ENCODE measurements at places on chromosomes 3 and 15.

- DNase-seq = no peak
Observed at GRCh38 chr15:74036271-74037170, 42.0 kb downstream of the PML start.

- DNase-seq = no peak
Observed at GRCh38 chr3:125232401-125232800, 19.9 kb upstream of the SLC12A8 start.

DNA sequence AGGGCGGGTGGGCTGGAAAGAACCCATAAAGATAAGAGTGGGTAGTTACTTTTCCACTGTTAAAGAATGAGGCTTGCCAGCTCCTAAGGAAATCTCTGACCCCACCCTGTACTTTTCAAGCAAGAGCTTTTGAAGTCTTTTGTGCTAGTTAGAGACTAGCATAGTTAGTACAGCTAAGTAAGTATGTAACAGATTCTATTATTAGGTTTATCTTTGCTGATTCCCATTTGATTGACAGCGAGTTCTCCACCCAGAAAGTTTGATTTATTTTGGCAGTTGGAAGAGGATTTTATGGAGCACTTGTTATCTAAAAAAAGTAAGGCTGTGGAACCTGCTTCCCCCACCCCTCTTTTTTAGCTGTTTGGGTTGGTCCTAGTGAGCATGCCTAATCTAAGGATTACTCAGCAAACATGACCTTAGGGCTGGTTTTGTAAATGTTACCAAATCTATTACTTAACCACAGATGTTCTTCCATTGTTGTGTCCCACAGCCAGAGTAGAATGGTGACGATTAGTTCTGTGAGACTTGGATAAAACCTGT lies 57.6 kb downstream of the FNDC3B start:
- no peak for DNase-seq

- DNase-seq = no peak
Observed at GRCh38 chr15:100944244-100944895, 25.2 kb downstream of the LRRK1 start.

DNA sequence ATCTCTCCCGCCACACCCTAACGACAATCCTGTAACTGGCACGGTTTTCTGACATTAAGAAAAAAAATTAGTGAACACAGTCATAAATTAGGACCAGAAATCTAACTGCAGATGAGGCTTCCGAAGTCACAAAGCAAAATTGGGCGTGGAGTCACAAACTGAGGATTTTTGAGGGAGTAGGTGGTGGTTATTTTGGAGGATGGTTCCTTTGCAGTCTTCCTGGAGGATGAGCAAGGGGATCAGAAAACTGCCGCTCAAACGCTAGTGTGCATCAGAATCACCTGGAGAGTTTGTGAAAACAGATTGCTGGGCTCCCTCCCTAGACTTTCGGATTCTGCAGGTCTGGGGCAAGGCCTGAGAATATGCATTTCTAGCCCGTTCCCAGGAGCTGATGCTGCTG lies 334.8 kb downstream of the RORA start:
- DNase-seq = no peak

GRCh38 chr3:44048196-44048924 lies 193.3 kb upstream of the TOPAZ1 start:
- no peak for DNase-seq

- no peak for DNase-seq
Observed at GRCh38 chr3:106616556-106616955, 747.7 kb upstream of the CBLB start.

- no peak for DNase-seq
Observed at GRCh38 chr3:37582086-37582485, 279.6 kb upstream of the CTDSPL start.

- no peak for DNase-seq
Observed at GRCh38 chr3:48929358-48930035, 10.9 kb downstream of the ARIH2 start.

DNA sequence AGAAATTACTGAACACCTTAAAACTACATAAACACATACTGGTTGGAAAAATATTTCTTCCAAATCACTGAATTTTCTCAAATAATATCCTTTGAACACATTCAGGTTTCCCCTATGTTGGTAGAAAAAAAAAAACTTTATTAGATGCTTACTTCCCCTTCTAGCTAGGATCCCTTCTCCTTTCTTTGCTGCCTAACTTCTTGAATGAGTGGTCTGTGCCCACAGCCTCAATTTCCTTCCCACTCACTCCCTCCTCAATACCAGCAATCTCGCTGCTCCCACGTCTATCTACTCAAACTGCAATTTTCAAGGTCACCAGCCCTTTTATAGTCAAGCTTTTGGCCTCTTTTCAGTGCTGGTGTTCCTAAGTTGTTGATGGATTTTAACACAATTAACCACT lies 8.3 kb downstream of the CD200R1 start:
- DNase-seq = no peak

DNA sequence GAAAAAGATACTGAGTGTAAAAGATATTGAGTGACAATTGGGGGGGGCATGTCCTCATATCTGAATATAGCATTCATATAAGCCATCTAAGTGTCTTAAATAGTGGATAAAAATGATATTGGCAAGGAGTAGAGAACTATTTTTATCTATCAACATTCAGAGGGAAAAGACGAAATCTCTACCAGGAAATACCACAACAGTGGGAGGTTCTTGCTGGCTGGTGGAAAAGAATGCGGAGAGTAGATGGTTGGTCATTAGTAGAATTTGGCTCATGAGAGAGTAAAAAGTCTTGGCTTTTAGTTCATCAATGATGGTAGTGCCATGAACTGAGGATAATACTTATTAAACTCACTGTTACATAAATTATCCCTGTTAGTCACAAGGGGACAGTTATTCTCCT lies 4.8 kb upstream of the TCF12 start:
- no peak for DNase-seq

DNA sequence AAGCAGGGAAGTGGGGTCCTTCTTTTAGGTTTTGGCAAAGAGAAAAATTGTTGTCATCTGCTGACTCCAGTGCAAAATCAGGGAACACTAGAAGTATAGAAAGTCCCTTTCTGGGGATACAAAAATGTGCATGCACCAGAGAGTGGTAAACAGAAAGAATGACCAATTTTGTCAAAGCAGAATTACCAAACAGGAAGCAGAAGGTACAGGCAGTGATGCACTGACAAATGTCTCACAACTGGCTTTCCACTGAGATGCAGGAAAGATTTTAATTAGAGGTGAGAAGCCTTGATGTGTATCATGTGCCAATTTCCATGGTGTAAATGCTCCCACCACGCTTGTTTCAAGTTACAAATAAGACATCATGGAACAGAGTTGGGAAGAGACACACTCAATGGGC lies 66.0 kb downstream of the TRIM69 start:
- no peak for DNase-seq

DNA sequence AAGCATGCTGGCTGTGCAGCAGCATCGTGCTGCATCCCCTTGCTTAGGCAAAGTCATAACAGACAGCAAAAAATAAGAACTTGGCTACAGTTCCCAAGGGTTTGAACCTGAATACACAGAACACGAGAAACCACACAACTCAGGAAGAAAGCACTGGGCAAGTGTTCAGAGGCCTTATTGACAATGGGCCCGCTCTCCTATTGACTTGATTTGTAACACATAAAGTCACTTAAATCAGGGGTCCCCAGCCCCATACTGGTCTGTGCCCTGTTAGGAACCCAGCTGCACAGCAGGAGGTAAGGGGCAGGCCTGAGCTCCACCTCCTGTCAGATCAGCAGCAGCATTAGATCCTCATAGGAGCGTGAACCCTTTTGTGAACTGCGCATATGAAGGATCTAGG lies 145.1 kb downstream of the LSAMP start:
- DNase-seq = no peak

DNA sequence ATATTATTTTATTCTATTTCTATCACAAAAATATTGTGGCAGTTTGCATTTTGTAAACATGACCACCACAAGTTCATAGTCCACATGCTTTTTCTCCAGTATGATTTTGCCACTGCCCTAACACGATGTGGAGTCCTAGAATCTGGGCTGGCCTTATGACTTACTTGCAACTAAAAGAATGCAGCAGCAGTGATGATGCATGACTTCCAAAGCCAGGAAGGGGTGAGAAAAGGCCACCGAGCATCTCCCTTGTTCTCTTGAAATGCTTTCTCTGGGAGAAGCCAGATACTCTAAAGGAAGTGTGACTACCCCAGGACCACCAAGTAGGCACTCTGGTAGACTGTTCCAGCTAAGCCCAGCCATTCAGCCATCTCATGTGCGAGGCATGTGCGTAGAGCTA lies 191.6 kb upstream of the MRPL3 start:
- no peak for DNase-seq

DNA sequence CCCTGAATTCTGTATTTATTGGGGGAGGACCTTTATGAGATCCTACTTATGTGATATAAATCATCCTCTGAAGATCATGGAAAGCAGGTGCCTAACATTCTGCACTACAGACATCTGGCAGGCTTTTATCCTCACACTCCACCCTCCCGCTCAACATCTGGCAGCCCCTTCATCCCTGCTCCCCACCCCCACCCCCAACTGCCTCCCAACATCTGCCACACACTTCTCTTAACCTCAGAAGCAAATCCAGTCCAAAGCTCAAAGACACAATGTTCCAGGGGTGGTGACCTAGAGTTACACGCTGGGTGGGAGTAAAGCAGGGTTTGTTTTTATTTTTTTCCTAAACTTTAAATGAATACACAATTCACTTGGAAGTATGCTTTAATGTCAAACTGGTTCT lies 184.5 kb upstream of the ATP11B start:
- DNase-seq = no peak

DNA sequence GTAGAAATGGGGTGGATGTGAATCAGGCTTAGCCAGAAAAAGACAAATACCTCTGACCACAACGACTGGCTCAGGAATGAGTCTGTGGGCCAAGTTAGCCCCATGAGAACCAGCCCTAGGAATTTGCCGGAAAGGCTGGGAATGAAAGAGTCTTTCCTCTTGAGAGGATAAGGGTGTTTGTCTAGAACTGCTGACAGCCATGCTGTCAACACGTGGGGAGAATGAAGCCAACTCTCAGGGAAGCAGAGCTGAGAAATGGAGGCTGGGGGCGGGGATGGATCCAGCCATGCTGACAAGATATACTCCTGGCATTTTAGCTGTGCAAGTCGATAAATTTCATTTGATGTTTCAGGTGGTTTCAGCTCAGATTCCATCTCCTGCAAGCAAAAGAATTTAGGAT lies 10.6 kb upstream of the SLC6A1 start:
- DNase-seq = no peak

DNA sequence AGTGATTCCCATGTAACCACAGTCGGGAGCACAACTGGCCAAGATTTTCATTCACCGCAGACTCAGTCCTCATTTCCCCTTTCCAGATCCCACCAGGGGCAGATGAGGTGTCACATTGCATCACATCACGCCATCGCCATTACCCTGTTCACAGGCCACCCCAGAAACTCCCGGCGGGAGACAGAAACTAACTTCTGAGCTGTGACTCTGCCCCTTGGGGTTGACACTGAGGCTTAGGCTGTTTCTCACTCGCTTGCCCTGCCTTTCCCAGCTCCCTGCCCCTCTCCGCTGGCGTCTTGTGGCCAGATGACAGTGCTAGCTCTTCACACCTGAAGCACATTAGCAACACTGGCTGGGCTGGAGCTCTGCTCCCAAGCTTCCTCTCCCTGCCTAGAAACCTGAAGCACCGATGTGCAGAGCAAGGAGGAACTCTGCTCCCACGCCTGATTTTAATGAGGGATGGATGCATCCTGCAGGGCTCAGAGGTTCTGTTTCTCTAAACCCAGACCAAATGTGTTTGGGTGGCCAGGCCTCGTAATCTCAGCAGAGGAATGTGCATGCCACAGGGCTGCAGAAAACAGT lies 88.8 kb upstream of the CTDSPL start:
- no peak for DNase-seq

GRCh38 chr3:176992565-176992964 lies 204.7 kb downstream of the TBL1XR1 start:
- no peak for DNase-seq

DNA sequence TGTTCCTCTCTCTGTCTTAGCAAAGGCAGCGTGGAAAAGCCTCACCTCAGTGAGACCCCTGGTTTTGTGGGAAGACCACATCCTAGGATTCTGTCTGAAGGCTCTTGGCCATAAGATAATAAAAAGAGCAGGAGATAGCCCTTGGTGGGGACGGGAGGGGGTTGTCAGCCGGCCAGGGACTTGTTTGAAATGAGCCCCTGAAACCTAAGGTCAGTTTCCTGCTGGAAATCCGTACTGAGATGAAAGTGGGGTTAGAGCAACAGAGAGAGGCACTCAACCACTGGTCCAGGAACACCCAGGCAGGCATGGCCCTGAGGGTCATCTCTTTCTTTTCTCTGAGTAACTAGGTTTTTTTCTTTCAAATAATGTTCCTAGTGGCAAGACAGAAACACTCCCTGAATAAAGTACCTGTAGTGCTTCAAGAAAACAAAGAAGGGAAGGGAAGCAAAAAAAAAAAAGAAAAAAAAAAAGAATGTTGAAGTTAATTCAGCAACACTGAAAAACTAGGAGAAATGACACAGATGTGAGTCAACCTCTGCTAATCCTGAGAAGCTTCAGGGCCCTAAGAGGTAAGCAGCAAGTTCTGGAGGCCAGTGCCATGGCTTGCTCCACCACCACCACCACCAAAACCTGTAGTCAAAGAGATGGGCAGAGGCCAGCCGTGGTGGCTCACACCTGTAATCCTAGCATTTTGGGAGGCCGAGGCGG lies 3.2 kb downstream of the ITGB5 start:
- no peak for DNase-seq

- DNase-seq = no peak
Observed at GRCh38 chr15:70936326-70936725, 43.7 kb downstream of the LRRC49 start.

DNA sequence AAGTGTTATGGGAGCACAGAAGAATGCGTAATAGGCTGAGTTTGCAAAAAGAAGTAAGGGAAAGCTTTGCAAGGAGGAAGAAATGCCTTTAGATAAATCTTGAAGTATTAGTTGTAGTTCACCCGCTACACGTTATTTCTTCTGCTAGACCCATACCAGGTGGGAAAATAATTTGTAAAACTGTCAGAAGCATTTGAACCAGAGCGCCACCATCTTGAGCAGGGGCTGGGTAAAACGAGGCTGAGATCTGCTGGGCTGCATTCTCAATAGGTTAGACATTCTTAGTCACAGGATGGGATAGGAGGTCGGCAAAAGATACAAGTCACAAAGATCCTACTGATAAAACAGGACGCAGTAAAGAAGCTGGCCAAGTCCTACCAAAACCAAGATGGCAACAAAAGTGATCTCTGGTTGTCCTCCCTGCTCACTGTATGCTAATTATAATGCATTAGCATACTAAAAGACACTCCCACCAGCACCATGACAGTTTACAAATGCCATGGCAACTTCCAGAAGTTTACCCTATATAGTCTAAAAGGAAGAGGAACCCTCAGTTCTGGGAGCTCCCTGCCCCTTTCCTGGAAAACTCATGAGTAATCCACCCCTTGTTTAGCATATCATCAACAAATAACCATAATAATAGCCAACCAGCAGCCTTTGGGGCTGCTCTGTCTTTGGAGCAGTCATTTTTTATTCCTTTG lies 50.0 kb upstream of the ZNF280D start:
- DNase-seq = no peak

GRCh38 chr15:41606997-41607396 lies 48.0 kb downstream of the TYRO3 start:
- no peak for DNase-seq

DNA sequence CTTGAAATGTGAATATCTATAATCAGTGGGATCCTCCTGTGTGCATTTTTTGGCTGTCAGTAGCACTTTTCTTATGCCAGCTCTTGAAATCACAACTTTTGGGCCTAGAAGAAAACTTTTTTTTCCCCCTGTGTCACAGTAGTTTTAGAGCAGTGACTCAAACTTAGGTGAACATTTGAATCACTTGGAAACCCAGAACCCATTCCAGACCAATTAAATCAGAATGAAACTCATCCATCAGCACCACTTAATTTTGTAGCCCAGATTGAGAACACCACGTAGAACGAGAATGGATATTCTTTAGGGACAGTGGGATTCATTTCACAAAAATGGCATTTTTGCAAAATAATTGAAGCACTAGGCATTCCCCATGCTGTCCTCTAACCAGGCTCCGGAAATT lies 224.8 kb upstream of the NANOGP8 start:
- no peak for DNase-seq

All from stimulated activated CD4-positive, alpha-beta T cell treated with anti-CD3 and anti-CD28 coated beads, Interleukin-1b, Interleukin-23, amount 100 ng/mL, for 4 hours (primary cell).